ENCODE measurements at places on chromosomes 2 and 18.

DNA sequence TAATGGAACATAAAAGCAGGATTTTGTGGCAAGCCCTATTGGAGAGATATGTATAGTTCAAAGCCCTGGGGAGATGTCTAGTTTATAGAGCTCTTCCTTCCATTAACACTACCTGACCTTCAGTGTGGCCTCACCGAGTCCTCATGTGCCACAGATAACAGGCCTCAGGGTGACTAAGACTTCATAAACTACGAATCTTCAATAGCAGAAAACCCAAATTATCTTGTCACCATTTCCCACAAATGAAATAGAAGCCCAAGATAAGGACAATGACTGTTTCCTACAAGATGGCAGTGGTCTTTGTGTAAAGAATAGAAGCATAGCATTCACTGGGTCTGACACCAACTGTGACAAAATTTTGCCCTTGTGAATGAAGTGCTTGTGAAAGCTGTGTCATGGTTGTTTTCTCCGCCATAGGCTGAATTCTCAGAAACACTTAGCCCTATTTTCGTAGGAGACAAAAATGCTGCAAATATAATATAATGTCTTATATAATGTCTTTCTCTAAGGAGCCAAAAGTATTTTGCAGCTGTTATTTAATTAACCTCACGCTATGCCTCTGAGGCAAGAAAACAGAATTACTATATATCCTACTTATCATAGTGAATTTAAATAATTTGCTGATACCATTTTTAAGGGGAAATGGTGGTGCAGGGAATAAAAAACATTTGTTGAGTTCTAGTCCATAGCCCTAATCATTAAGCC lies 136.7 kb upstream of the CWC22 start:
- DNase-seq = no peak

GRCh38 chr2:173358616-173359015 lies 3.9 kb downstream of the CDCA7 start:
- DNase-seq = no peak

DNA sequence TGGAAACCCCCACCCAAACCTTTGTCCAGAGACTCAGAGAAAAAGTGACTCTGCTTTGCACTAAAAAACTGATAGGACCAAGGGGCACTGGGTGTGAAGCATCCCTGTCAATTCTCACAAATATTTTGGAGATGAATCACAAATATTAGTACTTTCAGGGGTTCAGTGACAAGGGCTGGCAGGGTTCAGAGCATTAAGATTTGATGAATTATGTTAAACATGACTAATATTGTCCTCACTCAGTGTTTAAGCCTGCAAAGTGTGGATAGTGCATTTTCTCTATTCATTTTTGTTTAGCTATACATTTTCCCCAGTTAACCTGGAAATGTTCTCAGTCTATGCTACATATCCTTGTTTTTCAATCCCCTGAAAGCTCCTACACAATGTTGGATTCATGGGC lies 65.3 kb upstream of the CCDC68 start:
- DNase-seq = no peak

- peak; percentile 19 for DNase-seq
Observed at GRCh38 chr2:99490623-99491461, 1.0 kb upstream of the REV1 start.

GRCh38 chr2:196610796-196611195 lies 28.7 kb upstream of the CCDC150 start:
- no peak for DNase-seq

GRCh38 chr18:55338978-55339650 lies 248.9 kb downstream of the TCF4 start:
- DNase-seq = peak; percentile 44

DNA sequence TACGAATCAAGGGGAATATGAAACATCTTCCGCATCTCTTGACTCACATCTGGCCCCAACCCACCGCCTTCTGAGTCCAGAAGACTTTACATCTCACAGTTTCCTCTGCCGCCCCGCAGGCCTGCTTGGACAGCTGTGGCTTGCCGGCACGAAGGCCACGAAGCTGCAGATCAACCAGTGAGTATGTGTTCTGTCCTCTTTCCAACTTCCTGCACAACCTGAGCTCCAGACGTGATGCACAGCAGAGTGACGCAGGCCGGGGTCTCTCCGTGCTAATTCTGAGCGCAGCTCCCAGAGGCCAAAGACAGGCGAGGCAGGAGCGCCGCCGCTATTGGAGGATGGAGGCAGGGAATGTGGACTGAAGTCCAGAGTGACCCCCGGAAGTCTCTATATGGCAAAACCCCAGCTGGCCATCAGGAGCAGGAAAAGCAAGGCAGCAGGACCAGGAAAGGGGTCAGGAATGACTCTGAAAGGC lies 93.5 kb downstream of the ZCCHC2 start:
- peak; percentile 92 for DNase-seq

GRCh38 chr18:54089749-54090459 lies 134.6 kb downstream of the MBD2 start:
- DNase-seq = no peak

- DNase-seq = peak; percentile 95
Observed at GRCh38 chr2:225091336-225091735, 49.1 kb upstream of the DOCK10 start.

Measured in foreskin fibroblast (primary cell).